ENCODE measurements at places on chromosomes 3 and 15. TPM values are rescaled to one million over a fixed set of nuclear protein-coding genes. Genes with fewer than 3 reads are reported as not detected.

The APBA2 gene
- 65.1 TPM for total RNA-seq

The HESX1 gene
- total RNA-seq = not detected

The ITGA11 gene
- 0.61 TPM for total RNA-seq

The GPR15 gene
- total RNA-seq = 40.6 TPM

The EBLN2 gene
- total RNA-seq = 6.2 TPM

The DCLK3 gene
- not detected for total RNA-seq

The EHHADH gene
- 5.6 TPM for total RNA-seq

The POU1F1 gene
- not detected for total RNA-seq

The UROC1 gene
- total RNA-seq = not detected

The ADGRG7 gene
- not detected for total RNA-seq

The BOC gene
- not detected for total RNA-seq

The PDHB gene
- 47.8 TPM for total RNA-seq

The ZNF860 gene
- total RNA-seq = not detected

DNA sequence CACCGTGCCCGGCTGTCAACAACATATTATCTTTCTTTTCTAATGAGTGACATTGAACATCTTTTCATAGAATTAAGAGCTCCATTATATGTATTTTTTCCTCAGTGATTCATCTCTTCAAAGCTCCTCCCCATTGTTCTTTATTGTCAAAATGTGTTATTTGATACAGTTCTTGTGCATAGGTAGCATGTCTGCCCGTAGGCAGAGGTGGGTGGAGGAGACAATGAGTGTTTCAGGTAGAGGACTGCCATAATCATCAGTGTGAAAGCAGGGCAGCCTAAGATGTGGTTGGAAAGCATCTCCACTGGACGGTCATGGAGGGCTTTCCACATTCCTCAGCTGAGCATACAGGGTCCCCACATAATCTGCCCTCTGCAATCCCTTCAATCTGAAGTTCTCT lies 452.0 kb upstream of the MCTP2 start:
- no peak for DNase-seq

DNA sequence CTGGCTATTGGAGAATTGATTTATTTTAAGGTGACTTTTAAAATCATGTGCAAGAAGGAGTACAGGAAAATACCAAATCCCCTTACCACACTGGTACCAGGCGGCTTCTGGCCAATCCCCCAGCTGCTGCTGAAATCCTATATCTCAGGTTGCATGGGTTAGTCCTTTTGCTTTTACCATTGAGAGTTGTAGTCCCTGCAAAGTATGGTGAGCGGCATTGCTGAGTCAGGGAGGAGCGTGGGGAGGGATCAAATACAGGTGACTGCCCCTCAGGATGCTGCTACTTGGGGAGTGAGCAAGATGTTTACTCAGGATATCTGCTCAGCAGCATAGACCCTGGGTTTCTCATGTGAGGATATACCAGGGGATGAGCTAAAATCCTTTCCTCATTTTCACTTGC lies 131.9 kb upstream of the STAC start:
- no peak for DNase-seq

- DNase-seq = no peak
These were observed 1014.1 kb upstream of the SEMA6D start for GRCh38 chr15:46703020-46703861.

DNA sequence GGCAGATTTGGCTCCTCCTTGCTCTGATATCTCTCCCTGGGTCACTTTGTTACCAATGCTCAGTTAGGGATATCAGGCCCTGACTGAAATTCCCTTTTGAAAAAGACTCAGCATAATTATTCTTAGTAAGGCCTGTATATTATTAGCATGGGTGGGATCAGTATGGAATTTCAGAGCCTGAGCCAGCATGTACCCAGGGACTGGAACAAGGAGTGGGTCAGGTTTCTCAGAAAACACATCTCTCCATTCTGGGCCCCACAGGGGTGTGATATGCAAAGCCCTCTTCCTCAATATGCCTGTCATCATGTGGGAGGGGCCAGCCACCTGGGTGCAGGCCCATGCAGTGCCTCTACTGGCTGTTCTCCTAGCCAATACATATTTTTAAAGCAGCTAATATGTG lies 423.2 kb downstream of the EPHB1 start:
- DNase-seq = no peak

DNA sequence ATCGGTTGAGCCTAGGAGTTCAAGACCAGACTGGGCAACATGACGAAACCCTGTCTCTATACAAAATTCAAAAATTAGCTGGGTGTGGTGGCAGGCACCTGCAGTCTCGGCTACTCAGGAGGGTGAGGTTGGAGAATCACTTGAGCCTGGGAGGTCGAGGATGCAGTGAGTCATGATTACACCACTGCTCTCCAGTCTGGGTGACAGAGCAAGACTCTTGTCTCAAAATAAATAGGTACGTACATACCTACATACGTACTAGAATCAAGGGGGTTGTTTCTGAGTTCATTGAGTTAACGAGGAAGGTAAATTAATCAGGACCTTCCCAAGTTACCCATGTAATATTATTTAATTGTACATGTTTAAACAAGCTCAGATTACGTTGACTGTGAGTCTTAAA lies 97.5 kb downstream of the CHL1 start:
- DNase-seq = no peak

DNA sequence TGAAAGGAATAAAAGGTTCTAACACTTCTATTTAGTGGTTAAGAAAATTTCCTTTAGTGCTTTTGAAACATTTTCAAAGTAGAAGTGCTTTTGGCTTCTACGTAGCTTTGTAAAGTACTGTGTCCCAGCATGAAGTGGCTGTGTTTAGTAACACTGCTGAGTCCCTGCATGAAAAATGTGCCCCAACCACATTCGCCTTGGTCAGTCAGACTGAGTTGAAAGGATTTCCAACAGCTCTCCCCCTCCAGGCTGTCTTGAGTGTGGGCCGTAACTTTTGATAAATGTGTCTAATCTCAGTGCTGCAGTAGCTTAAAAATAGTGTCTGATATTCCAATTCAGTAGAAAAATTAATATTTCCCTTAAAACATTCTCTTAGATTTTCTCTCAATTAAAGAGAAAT lies 115.0 kb downstream of the NR1D2 start:
- DNase-seq = no peak

DNA sequence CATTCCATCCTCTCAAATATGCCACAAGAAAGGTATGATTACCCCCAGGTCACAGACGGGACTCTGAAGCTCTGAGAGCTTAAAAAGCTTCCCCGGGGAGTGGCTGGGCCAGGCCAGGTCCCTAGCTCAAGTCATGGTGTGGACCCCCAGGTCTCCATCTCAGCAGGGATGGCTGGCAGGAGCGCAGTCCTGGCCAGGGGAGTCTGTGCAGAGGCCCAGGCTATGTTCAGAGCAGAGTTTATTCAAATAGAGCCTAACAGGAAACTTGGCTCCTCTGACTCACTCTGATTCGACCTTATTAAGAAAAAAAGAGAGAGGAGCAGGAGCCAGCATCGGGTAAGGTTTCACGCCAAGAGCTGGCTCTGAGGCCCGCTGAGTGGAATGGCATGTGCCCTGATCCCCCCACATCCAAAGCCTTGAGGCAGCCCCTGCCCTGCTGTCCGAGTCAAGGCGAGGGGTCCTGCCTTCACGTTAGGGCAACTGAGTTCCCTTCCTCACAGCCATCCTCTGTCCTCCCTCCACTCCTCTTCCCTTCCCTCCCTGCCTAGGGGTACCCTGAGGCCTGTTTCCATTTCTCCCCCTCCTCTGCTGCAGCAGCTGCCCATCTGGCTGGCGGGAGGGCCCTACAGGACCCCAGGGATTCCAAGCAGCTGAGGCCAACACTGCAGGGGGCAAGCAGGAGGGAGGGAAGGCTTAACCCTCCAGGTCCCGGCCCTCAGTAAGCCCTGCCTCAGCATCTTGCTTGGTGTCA lies 1.9 kb upstream of the LOXL1 start:
- DNase-seq = peak; percentile 44

GRCh38 chr3:184727357-184728009 lies 15.6 kb upstream of the MAGEF1 start:
- no peak for DNase-seq

- no peak for DNase-seq
These were observed 60.4 kb downstream of the GTF2E1 start for GRCh38 chr3:120802916-120803315.

- no peak for DNase-seq
These were observed 21.6 kb downstream of the UACA start for GRCh38 chr15:70741677-70742293.

DNA sequence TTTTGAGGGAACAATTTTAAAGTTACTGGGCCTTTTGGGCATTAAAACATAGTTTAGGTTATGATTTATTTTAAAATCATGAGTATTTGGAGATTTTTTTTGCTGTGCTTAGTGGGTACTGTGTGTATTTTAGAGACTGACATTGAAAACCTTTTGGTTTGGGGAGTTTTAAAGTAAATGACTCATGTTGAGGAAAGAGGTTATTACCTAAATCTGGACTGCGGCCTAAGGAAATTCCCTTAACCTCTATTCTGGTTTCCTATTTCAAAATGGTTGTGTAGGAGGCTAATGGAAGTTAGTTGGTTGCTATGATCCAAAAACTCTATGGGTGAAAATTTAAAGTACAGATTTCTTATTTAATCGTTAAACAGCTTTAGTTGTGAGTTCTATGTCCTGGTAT lies 57.3 kb upstream of the DPH6 start:
- DNase-seq = no peak

- no peak for DNase-seq
These were observed 162.5 kb downstream of the FNDC3B start for GRCh38 chr3:172201870-172202236.

DNA sequence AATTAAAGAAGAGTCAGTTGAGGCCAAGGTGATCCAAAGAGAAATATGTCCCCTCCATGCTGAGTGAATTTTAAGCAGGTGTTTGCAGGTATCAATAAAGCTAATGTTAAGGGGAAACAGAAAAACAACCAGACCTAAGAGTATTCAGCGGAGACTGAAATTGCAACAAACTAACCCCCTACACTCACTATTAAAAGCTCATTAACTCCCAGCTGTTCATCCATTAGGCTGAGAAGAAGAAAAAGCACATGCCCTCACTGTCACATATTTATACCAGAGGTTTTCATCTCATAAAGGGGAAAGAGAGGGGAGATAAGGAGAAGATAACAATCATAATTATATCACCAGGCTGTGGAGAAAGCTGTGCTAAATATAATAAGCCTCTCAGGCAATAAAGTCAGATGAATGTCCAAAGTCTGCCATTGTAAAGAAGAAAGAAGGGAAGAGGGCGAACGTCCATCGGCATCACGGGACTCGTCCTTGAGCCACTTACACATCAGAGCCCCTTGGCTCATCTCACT lies 145.2 kb downstream of the TAFA4 start:
- no peak for DNase-seq

DNA sequence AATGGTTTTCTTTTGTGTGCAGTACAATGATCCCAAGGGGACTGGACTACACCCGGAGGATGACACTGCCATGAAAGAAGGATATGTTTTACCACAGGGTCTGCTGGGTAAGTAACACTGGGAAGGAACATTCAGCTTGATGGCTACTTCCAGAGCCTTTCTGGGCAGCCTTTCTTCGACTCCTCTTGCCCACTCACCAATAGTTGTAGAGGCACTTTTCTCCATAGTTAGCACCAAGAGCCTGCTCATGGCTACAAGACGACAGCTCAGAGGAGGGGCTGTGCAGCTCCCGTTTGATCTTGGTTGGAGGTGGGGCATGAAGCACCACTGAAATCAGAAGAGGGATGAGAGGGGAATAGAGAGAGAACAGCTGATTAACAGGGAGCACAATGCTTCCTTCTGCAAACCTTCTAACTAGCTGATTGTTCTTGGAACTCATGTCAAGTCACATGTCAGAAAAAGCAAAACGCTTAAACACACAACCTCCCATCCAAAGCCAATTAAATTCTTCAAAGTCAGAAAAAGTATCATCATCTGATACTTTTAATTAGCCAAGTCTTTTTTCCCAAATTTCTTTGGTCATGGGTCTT lies 27.9 kb downstream of the ETV5 start:
- DNase-seq = no peak

DNA sequence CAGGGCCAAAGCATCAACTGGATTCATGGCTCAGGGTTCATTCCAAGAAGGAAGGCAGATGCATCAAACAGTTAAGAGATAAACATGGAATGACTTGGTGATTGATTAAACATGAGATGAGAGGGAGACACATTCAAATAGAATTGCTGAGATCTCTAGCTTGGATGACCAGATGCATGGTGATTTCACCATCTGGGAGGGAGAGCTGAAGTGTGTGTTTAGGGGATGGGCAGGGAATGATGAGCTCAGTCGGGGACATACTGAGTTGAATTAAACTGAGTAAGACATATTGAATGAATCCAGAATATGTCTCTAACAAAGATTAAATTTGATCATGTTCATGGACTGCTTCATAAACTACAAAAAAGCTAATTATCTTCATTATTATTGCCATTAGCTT lies 35.5 kb downstream of the CADPS start:
- no peak for DNase-seq

- DNase-seq = no peak
These were observed 19.2 kb downstream of the CAND2 start for GRCh38 chr3:12815719-12816118.
